ENCODE measurements at places on chromosomes 3 and 15.

- DNase-seq = no peak
These were observed 86.1 kb downstream of the ADAMTS17 start for GRCh38 chr15:100255644-100256043.

GRCh38 chr15:101092156-101092866, 159.5 kb downstream of the CHSY1 start:
- no peak for DNase-seq

GRCh38 chr15:74664028-74664616, 31.7 kb downstream of the EDC3 start:
- DNase-seq = no peak

DNA sequence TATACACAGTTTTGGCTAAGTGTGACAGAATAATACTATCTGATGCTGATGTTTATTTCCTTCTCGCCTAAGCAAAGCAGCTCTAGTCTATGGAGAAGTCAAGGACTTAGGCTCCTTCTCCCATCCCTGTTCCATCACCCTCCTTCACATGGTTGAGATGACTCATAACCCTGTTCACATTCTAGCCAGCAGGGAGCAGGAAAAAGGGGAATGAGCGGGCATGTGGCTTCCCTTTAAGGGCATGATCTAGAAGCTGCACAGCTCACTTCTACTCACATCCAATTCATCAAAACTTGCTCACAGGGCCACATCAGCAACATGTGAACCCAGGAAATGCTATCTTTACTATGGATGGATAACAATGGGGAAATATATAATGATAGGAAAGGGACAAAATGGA, 40.9 kb downstream of the CBLB start:
- DNase-seq = no peak

DNA sequence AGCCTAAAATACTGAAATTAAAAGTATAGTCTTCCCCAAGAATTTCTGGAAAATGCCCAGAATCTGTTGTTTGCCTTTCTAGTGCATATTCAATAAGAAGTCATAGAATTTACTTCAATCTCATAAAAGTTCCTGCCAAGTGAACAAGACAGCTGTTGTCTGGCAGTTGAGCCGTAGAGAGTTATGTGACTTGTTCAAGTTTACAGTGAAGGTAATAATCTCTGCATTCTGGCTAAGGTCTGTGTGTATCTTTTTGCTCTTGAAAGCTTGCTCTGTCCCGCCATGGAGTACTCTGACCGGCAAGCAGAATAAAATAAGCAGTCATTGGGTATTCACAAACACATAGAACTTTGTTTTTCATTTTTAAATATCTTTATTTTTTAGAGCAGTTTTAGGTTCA, 77.8 kb downstream of the GHSR start:
- DNase-seq = no peak

GRCh38 chr3:30421266-30421665, 185.1 kb upstream of the TGFBR2 start:
- no peak for DNase-seq

GRCh38 chr3:14672588-14672987, 2.4 kb upstream of the C3orf20 start:
- no peak for DNase-seq

GRCh38 chr3:12620729-12621128, 43.2 kb downstream of the RAF1 start:
- DNase-seq = no peak

DNA sequence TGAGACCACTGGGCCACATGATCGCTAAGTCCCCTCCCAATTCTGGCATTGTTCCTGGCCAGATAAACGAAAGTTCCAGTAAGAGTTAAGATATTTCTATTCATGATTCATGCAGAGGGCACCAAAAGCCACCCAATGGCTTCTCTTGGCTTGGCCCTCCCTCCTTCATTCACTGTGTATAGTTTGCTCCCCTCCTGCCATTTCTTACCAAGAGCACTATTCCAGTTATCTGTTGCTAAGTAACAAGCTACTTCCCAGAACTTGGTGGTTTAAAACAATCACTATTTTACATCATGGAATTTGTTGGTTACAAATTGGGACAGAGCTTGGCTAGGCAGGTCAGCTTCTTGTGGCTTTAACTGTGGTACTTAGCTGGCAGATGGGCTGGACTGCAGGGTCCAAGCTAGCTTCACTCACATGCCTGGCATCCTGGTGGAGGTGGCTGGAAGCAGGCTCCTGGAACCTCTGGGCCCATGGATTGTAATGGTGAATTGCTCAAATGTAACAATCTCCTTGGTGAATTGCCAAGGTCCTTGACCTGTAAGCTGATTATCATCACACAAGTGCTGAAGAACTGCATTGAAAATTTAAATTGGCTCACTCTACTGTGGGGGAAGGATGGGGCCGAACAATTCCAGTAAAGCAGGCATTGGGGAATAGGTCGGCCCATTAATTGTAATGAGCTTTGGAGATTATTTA, 16.6 kb downstream of the EAF1 start:
- DNase-seq = no peak

DNA sequence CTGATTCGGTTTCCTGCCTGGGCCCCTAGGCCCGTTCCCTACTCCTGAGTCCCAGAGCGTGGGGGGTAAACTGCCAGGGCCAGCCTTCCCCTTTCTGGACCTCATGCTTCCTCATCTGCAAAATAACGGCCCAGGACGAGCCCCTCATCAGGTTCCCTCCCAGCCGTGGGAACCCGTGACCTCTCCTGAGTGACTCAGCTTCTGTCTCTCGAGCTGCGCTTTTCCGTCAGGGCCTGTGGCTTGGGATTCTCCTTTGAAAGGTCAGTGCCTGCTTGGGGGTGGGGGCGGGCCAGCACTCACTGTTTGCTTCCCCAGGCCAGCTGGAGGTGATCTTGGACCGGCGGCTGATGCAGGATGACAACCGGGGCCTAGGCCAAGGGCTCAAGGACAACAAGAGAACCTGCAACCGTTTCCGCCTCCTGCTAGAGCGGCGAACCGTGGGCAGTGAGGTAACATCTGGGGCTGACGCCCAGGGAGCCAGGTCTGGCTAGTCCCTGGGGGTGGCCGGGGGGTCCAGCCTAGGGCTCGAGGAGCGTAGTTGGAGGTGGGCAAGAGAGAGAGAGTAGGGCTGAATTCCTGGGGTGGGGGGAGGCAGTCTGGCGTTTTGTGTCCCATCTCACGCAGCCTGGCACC, 12.8 kb downstream of the MAN2A2 start:
- no peak for DNase-seq

DNA sequence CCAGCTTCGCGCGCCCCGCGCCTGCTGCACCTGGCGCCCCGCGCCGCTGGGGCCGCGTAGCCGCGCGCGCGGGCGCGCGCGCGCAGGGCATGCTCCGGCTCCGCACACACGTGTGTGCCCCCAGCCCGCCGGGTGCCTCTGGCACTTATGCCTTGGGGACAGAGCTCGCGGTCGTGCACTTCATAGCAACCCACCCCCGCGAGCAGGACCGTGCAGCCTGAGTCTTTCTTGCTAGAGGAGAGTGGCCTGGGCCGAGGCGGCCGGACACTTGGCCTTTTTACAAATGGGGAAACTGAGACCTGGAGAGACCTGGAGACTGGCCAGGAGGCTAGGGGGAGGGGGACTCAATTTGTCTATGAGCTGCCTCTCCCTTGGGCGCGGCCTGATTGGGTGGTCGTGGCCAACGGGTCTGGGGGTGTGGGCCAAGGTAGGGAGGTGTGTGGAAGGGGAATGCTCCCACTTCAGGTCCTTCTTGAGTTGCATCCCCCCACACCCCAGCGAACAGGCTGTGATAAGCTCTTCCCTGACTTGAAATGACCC, 562 bp downstream of the NBEAL2 start:
- no peak for DNase-seq

- no peak for DNase-seq
These were observed 1.4 kb upstream of the RSRC1 start for GRCh38 chr3:158108445-158108985.

- DNase-seq = no peak
These were observed 53.0 kb upstream of the CA12 start for GRCh38 chr15:63434576-63435186.

DNA sequence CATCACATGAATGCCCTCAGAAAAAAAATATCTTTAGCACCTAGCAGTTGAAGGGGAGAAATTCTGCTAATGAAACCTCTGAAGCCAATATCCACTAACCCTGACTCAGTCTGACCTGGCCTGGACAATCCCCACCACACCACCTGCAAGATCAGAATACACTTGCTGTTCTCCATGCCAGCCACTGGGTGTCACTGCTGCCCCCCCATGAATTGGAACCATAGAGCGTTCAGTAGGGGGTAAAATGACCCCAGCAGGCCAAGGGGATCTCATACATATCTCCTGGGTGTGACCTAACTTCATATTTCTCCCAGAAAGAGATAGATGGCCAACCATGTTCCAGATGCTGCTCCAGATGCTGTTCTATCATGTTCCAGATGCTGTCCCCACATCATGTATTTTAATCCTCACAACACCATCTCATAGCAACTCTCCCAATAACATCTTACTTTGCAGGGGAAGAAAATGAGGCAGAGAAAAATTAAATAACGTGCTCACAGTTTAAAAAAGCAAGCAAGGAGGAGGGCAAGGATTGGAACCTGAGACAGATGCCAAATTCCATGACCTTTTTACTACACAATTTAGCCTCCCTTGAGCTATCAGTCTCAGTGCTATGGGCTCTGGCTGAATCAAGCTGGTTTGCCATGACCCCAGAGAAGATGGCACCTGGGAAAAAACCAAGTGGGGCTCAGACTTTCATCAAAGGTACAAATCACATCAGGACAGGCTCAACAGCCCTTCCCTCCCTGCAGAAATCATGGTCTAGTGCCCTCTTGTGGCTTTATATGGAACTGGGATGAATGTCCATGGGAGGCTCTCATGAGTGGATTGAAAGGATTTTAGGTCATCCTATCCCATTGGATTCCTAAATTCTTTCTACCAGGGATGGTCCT, 12.4 kb downstream of the NTRK3 start:
- no peak for DNase-seq

DNA sequence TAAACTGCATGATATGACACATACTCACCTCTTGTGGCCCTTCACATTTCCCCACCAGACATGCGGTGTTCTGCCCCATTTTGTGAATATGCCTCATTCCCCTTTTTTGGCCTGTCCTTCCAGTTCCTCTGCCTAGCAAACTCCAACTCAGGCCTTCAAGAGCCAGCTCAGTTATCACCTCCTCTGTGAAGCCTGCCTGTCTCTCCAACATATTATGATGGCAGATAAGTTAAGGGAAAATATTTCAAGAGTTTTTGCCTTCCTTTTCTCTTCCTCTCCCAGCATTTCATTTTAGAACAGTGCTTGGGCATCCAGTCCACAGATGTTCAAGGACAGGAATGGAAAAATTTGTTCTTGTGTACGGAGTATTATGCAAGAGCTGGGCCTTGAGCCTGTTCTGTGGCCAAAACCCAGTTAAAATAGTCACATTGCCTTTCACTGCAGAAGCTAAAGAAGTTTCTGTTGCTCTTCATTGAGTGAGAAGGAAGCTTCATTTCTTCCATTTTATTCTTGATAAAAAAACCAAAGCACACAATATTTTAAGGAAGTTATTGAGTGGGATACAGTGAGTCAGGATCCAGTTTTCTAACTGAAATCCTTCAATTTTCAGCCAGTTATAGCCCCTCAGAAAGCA, 192.0 kb downstream of the GHSR start:
- DNase-seq = no peak

Measured in stimulated activated CD8-positive, alpha-beta memory T cell treated with anti-CD3 and anti-CD28 coated beads, Interleukin-7, amount 100 ng/mL, for 24 hours (primary cell).